ENCODE measurements at places on chromosomes 5 and 9. TPM values are rescaled to one million over a fixed set of nuclear protein-coding genes. Genes with fewer than 3 reads are reported as not detected.

GRCh38 chr5:113488645-113489184 is 462 bp upstream of the MCC start:
- peaks cover 3% of the 10 kb centered on the region for H3K36me3 ChIP-seq
- H3K27ac ChIP-seq = no peak overlapping the region
- peaks cover 74% of the 10 kb centered on the region for H3K27me3 ChIP-seq
- no peak for DNase-seq
- H3K4me3 ChIP-seq = peak overlapping the region; percentile 76

DNA sequence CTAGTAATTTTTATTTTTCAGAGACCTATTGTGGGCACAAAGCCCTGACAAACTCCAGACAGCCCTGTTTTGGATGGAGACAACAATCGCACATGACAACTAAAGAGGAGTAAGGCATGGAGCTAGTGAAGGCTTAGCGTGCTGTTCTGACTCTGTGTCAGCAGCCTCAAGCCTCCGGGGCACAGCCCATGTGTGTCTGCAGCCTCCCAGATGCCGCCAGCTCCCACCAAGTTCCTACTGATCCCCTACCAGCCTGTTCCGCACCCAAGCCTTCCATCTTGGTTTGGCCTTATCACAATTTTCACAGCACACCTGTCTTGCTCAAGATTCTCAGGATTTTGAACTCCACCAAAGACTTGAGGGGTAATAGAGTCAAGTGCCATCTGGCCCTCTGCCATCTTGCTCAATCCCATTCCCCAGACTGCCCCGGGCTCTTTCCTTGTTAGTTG is 70.3 kb upstream of the SH3PXD2B start:
- H3K27me3 ChIP-seq = peaks cover 2% of the 10 kb centered on the region
- DNase-seq = no peak
- H3K27ac ChIP-seq = no peak overlapping the region
- no peaks in the 10 kb centered on the region for H3K36me3 ChIP-seq
- H3K4me1 ChIP-seq = no peaks in the 10 kb centered on the region

GRCh38 chr5:160233215-160233614 is 3.9 kb downstream of the FABP6 start:
- no peak overlapping the region for H3K27ac ChIP-seq
- no peak for DNase-seq
- no peaks in the 10 kb centered on the region for H3K4me1 ChIP-seq
- no peak overlapping the region for H3K4me3 ChIP-seq
- no peaks in the 10 kb centered on the region for H3K27me3 ChIP-seq
- no peaks in the 10 kb centered on the region for H3K36me3 ChIP-seq

DNA sequence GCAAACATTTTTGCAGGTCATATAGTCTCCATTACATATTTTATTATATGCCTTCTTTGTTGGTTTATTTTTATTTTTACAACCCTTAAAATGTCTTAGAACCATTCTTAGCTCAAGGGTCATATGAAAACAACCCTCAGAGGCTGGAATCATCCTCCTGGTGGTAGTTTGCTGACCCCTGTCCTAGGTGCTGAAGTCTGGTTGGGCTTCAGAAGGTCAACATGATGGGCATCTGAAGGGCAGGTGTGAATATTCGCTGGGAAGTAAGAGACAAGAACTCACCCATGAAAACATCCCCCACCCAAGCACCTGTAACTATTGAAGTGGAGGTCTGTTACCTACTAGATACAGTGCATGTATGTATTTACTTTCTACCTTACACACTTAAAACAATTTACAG is 75.4 kb downstream of the OSMR start:
- no peaks in the 10 kb centered on the region for H3K4me1 ChIP-seq
- H3K4me3 ChIP-seq = no peak overlapping the region
- H3K27ac ChIP-seq = no peak overlapping the region
- no peaks in the 10 kb centered on the region for H3K36me3 ChIP-seq
- H3K27me3 ChIP-seq = peaks cover 17% of the 10 kb centered on the region

- no peak overlapping the region for H3K4me3 ChIP-seq
- H3K36me3 ChIP-seq = peaks cover 39% of the 10 kb centered on the region
- no peak overlapping the region for H3K27ac ChIP-seq
Measured at GRCh38 chr5:169856571-169856970, 123.7 kb downstream of the INSYN2B start.

- H3K4me1 ChIP-seq = peaks cover 5% of the 10 kb centered on the region
- peaks cover 12% of the 10 kb centered on the region for H3K27me3 ChIP-seq
- DNase-seq = no peak
- H3K36me3 ChIP-seq = no peaks in the 10 kb centered on the region
Measured at GRCh38 chr5:90956511-90957097, 398.0 kb downstream of the ADGRV1 start.

DNA sequence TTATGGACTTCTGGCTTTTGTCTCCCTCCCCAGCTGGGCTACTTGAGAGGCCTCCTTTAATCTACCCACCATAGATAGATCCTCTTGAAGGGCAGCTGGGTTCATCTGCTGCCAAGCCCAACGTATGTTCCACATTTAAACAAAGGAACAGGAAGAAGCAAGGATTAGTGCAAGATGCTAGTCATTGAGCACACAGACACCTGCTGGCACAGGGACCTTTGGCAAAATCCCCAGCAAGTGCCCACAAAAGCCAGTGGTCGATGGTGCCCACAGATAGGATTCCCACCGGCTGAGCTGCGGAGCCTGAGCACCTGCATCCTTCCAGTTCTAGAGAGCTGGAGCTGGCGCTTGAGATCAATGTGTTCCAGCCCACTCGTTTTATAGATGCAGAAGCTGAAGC is 57.7 kb upstream of the SHB start:
- H3K27ac ChIP-seq = no peak overlapping the region
- no peak overlapping the region for H3K4me3 ChIP-seq
- no peaks in the 10 kb centered on the region for H3K36me3 ChIP-seq
- H3K27me3 ChIP-seq = peaks cover 6% of the 10 kb centered on the region
- no peaks in the 10 kb centered on the region for H3K4me1 ChIP-seq

GRCh38 chr9:100111235-100111634 is 12.2 kb downstream of the INVS start:
- H3K4me1 ChIP-seq = peaks cover 9% of the 10 kb centered on the region
- H3K4me3 ChIP-seq = no peak overlapping the region
- peaks cover 8% of the 10 kb centered on the region for H3K36me3 ChIP-seq
- DNase-seq = no peak
- H3K27me3 ChIP-seq = no peaks in the 10 kb centered on the region

- DNase-seq = no peak
- no peaks in the 10 kb centered on the region for H3K4me1 ChIP-seq
- no peaks in the 10 kb centered on the region for H3K36me3 ChIP-seq
Measured at GRCh38 chr5:80951366-80951765, 8.8 kb upstream of the RASGRF2 start.

GRCh38 chr5:15222156-15222555 is 277.8 kb upstream of the FBXL7 start:
- no peaks in the 10 kb centered on the region for H3K27me3 ChIP-seq
- no peak overlapping the region for H3K27ac ChIP-seq
- H3K4me3 ChIP-seq = no peak overlapping the region
- H3K36me3 ChIP-seq = no peaks in the 10 kb centered on the region
- no peak for DNase-seq
- no peaks in the 10 kb centered on the region for H3K4me1 ChIP-seq

DNA sequence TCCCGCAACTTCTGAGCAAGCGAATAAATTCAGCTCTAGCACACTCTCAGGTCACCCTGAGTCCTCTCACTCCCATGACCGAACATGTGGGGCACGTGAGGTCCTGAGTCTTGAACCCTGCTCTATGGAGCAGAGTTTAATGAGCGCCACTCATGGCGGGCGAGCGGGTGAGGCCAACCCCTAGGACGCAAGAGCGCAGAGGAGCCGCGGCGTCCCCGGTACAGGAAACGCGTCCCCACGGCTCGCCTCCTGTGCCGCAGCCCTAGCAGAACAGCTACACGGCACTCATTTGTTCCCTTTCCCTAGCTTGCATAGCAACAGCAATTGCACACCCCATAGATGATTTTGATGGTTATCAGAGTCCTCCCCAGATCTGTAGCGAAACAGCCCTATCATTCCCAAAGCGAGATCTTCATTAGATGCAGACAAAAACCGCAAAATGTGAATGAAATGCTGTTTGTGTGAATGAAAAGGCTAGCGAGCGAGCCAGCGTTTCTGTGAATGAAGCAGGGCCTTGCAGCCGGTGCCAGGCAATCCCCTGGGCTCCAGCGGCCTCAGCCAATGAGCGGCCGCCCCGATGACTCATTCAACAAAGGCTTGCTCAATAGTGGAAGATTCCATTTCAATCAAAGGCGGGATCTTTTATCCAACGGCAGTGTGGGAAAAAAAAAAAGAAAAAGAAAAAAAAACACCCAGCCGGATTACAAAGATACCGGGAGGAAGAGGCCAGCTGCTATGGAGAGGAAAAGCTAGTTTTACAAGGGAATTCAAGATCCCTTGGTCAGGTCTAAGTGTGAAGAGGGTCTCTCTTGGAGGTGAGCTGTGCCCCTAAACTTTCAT is 1.5 kb upstream of the SHC3 start:
- peaks cover 61% of the 10 kb centered on the region for H3K27me3 ChIP-seq
- peak overlapping the region; percentile 15 for H3K27ac ChIP-seq
- no peaks in the 10 kb centered on the region for H3K36me3 ChIP-seq
- peak overlapping the region; percentile 40 for H3K4me3 ChIP-seq
- DNase-seq = peak; percentile 15

GRCh38 chr9:130731355-130731754 is 37.8 kb downstream of the EXOSC2 start:
- H3K4me3 ChIP-seq = no peak overlapping the region
- peaks cover 15% of the 10 kb centered on the region for H3K4me1 ChIP-seq
- H3K36me3 ChIP-seq = no peaks in the 10 kb centered on the region
- no peak for DNase-seq
- H3K27me3 ChIP-seq = peaks cover 2% of the 10 kb centered on the region

DNA sequence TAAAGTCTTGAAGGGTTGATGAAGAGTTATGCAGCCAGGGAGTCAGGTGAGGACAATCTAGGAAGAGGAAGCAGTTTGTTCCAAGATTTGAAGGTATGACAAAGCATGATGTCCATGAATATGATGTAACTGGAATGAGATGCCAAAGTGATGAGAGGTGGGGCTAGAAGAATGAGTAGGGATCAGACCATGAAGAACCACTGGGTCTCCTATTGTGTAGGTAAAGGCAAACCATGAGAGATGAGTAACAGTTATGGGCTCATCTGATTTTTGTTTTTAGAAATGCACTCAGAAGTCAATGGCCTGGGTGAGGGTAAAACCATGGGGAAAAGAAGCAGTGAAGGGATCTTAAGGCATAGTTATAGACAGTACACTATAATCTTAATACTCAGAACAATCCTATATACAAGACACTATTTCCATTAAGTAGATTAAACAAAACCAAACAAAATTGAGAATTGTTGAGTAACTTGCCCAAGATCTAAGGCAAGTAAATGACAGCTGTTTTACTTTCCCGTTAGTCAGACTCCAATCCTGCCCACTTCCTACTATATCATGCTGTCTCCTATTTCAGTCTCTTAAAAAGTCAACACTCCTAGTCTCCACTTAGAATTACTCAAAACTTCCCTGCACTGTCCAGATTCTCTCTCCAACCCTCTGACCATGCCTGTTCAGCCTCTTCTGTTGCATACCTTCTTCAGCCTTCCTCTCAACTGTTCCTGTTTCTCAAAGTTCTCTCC is 393.8 kb upstream of the MEF2C start:
- no peak for DNase-seq
- H3K27me3 ChIP-seq = no peaks in the 10 kb centered on the region
- no peaks in the 10 kb centered on the region for H3K36me3 ChIP-seq
- no peaks in the 10 kb centered on the region for H3K4me1 ChIP-seq

GRCh38 chr5:61563401-61563800 is 231.3 kb downstream of the ZSWIM6 start:
- no peak overlapping the region for H3K27ac ChIP-seq
- DNase-seq = no peak

Gene AGXT2
- not detected for total RNA-seq

Gene PCDHGA10
- 0.13 TPM for total RNA-seq

Gene FLT4
- 0.86 TPM for total RNA-seq

Gene ECM2
- not detected for total RNA-seq

Gene OTP
- not detected for total RNA-seq

Gene AFAP1L1
- not detected for total RNA-seq

Gene LCN10
- 0.39 TPM for total RNA-seq

Gene TAF11L2
- total RNA-seq = not detected

All from activated T-helper 1 cell treated with anti-CD3 and anti-CD28 coated beads, Interleukin-12 subunit alpha, Interleukin-12 subunit beta, Interleukin-2, Interleukin-4 antibody, amounts not matched to agents 30 ng/mL and 10 ng/mL and 1 ng/mL, durations not matched to agents 14 hours and 24 hours and 36 hours (primary cell).